Stimulated activated CD8-positive, alpha-beta memory T cell treated with anti-CD3 and anti-CD28 coated beads, Interleukin-15, amount 100 ng/mL, for 24 hours (primary cell): ENCODE measurements at places on chromosomes 6 and 20.
A peak's percentile ranks its signal among the peaks of the same experiment; 100 is the strongest.

- DNase-seq, result no peak
These were observed 11.6 kb downstream of the NRN1 start for GRCh38 chr6:5994999-5995657.

DNA sequence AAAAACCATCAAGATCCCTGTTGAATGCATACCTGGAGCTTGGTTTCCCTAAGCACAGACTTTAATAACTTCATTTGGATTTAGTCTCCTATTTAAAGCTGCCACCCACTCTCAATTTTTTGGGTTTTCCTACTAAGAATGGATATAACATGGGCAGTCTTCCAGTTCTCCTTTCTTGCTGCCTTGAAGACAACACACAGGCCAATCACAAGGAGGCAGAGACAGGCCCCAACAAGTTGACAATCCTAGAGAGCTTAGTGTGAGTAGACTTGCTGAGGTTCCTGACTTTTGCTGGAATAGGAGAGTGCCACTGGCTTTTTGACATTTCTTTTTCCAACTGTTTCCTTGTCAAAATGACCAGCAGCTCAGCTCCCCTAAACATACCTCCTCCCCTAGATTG lies 112.3 kb upstream of the ESR1 start:
- no peak for DNase-seq

- DNase-seq, result no peak
These were observed 67.6 kb upstream of the DTNBP1 start for GRCh38 chr6:15730442-15730841.

- DNase-seq, result no peak
These were observed 32.8 kb downstream of the GABRR1 start for GRCh38 chr6:89184344-89184743.

GRCh38 chr20:19750101-19750606 lies 7.9 kb upstream of the RIN2 start:
- DNase-seq, result no peak

DNA sequence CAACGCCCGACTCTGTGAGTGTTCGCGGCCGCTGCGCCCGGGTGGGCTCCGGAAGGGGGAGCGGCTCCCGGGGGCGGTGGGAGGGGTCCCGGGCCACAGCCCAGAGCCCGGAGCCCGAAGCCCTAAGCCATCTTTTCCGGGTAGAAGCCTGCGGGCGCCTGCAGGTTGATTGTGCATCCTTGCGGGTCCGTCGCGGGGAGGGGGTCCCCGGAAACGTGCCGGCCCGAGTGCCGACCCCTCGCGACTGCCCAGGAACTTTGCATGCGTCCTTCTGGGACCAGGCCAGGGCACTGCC lies 413 bp downstream of the PTPRA start:
- DNase-seq, result peak; percentile 26

DNA sequence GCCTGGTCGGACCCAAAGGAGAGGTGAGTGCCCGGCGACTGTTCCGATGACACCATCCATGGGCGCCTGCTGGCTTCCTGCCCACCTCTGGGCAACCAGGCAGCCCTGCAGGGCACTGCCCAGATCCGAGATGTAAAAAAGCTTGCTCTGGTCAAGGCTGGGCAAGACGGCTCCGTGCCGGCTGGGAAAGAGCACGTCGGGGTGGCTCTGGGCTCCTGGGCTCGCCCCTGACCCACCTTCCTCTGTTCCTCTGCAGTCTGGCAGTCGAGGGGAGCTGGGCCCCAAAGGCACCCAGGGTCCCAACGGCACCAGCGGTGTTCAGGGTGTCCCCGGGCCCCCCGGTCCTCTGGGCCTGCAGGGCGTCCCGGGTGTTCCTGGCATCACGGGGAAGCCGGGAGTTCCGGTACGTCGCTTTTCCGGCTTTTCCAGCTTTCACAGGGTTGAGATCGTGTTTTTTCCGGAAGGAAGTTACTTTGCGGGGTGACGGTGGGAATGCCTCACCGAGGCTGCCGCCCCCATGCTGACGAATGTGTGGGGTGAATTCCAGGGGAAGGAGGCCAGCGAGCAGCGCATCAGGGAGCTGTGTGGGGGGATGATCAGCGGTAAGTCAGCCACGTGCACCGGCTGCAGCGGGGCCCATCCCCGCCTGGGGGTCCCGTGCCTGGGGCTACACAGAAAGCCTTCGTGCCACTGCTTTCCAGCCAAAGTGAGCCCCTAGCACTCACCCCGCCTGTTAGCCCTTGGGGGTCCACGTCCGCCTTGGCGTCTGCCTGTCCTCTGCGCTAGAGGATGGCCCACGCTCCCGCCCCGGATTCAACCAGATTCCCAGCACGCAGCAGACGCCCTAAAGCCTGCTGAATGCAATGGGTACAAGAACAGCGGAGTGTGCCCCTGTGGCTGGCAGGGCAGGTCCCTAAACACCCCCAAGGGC lies 19.3 kb downstream of the COL9A3 start:
- no peak for DNase-seq

DNA sequence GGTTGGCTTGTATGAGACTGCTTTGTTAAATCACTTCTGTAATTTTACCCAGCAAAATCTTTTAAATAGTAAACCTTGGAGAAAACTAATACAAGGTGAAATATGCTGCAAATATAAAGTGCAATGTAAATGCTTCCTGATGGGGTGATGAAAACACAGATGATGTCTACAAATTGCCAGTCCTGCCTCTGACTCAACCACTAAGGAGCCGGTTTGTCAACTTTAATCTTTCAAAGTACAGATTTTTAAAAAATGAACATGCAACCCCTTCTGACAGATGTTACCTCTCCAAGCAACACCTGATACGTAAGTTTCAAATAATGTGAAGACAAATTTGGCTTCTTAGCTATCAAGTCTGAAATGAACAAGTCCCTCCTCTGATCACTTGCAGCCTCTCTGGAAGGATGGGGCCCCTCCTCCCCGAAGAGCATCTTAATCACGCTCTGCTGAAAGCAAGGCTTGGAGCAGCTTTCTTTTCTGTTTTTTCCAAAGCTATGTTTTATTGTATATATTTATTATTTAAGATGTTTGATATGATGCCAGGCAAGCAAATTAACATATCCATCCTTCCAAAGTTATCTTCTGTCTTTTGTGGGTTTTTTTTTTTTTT lies 196.0 kb downstream of the MYLK4 start:
- DNase-seq, result no peak

DNA sequence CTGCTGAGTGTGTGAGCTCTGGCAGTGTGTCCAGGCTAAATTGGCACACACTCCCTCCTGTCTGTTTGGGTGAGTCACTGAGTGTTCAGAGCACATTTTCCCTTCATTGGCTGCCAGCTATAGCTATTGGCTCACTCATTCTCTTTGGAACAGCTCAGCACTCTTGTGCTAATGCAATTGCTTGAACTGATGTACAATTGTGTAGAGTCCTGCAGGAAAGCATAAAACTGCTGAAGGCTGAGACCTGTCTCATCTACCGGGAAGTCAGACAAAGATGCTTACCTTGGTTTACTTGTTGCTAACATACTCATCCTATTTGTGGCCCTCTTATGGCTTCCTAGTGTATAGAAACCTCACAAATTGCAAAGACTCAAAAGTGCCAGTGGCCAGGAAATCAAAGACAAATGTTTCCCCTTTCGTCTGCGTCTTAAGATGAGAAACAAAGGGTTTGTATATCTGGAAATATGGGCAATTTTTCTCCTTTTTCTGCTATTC lies 351.0 kb downstream of the BCKDHB start:
- DNase-seq, result no peak

- no peak for DNase-seq
These were observed 595 bp downstream of the EYA2 start for GRCh38 chr20:46894971-46895905.

- DNase-seq, result no peak
These were observed 96.6 kb downstream of the CDKAL1 start for GRCh38 chr6:20630617-20631548.

GRCh38 chr6:111159633-111160032 lies 72.3 kb downstream of the SLC16A10 start:
- no peak for DNase-seq

DNA sequence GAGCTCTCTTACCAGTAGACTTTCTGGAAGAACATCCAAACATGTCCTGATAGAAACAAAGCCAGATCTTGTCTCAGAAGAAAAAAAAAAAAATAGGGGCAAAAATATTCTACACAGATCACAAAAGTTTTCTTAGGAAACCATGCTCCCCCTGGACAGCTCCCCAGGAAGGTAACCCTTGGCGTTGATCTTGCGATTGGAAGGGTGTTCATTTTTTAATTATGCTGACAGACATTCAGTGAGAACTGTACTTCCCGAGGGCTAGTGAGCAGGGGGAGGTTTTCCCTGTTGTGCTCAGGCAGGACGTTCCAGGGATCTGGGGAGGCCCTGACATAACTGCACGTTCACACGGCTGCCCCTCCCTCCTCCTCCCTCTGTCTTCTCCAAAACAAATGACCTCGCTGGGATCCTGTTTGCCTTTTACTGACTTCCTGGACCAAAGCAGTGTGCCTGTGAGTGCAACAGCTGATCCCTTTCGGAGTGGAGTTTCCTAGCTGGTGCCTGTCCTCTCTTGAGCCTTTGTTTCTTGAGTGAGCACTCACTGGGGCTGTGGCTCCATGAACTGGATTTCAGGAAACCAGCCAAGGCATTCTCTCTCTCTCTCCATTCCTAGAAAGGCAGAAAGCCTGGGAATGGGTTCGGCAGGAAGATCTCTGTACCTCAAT lies 46.7 kb downstream of the MARCKS start:
- no peak for DNase-seq

DNA sequence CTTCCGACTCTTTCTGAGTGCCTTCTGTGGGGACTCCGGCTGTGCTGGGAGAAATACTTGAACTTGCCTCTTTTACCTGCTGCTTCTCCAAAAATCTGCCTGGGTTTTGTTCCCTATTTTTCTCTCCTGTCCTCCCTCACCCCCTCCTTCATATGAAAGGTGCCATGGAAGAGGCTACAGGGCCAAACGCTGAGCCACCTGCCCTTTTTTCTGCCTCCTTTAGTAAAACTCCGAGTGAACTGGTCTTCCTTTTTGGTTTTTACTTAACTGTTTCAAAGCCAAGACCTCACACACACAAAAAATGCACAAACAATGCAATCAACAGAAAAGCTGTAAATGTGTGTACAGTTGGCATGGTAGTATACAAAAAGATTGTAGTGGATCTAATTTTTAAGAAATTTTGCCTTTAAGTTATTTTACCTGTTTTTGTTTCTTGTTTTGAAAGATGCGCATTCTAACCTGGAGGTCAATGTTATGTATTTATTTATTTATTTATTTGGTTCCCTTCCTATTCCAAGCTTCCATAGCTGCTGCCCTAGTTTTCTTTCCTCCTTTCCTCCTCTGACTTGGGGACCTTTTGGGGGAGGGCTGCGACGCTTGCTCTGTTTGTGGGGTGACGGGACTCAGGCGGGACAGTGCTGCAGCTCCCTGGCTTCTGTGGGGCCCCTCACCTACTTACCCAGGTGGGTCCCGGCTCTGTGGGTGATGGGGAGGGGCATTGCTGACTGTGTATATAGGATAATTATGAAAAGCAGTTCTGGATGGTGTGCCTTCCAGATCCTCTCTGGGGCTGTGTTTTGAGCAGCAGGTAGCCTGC lies 4.8 kb downstream of the PIM1 start:
- no peak for DNase-seq

DNA sequence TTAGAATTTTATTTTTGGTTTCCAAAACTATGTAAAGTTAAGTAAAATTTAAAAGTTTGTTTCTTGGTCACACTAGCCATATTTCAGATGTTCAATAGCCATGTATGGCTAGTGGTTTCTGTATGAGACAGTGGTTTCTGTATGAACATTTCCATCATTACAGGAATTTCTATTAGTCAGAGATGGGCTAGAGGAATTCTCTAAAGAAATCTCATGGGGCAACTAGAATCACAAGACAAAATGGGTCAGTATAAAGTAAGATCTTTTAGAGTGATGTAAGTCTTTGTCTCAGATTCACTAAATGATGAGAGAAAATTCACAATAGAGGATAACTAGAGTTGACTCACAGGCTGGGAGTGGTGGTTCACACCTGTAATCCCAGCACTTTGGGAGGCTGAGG lies 149.0 kb downstream of the FUT9 start:
- no peak for DNase-seq

- no peak for DNase-seq
These were observed 453.5 kb upstream of the JARID2 start for GRCh38 chr6:14792118-14792955.

- DNase-seq, result no peak
These were observed 3.3 kb downstream of the SIM1 start for GRCh38 chr6:100461278-100461916.

- no peak for DNase-seq
These were observed 291.0 kb upstream of the PLCB4 start for GRCh38 chr20:8777911-8778310.

- no peak for DNase-seq
These were observed 11.5 kb upstream of the DEFB113 start for GRCh38 chr6:49980898-49981297.
